ENCODE measurements at places on chromosomes 3 and 15.

- DNase-seq = no peak
These were observed 900 bp upstream of the EOMES start for GRCh38 chr3:27723001-27723445.

- no peak for DNase-seq
These were observed 15.4 kb upstream of the LARP6 start for GRCh38 chr15:70869346-70869745.

DNA sequence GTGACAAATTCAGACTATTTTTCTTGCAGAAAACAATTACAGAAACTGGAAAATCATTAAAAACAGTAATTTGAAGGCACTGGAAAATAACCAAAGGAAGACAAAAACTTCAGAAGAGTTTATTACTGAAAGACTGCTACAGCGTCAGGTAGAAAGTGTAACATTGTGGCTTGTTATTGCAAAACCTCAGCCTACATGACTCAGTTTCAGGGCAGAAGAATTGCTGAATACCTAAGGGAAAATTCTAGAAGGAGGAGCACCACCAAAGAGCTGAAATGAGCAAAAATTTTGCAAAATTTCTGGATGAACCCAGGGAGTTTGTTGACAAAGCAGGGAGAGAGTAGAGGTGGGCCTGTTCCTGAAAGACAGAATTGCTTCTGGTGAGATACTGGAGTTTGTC lies 219.6 kb downstream of the C3orf38 start:
- no peak for DNase-seq

- no peak for DNase-seq
These were observed 203.6 kb upstream of the SLCO3A1 start for GRCh38 chr15:91649831-91650321.

DNA sequence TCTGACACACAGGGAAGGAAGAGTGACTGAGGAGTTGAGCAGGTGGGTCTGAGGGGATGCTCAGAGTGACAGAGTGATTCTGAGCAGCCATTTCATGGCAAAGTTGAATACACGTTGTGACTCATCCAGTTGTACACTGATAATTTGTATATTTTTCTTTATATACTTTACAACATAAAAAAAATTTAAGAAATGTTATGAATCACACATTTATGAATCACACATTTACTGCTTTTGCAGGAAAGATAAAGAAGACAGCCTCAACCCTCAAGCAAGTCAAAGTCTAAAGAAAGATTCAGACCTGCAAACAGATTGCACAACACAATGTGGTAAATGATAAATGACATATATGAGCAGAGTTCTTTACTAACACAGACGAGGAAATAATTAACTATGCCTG lies 21.0 kb upstream of the CHMP2B start:
- peak; percentile 91 for DNase-seq

GRCh38 chr15:93831641-93832040 lies 399.7 kb upstream of the MCTP2 start:
- peak; percentile 80 for DNase-seq

GRCh38 chr3:110791995-110792686 lies 279.5 kb upstream of the NECTIN3 start:
- DNase-seq = no peak

DNA sequence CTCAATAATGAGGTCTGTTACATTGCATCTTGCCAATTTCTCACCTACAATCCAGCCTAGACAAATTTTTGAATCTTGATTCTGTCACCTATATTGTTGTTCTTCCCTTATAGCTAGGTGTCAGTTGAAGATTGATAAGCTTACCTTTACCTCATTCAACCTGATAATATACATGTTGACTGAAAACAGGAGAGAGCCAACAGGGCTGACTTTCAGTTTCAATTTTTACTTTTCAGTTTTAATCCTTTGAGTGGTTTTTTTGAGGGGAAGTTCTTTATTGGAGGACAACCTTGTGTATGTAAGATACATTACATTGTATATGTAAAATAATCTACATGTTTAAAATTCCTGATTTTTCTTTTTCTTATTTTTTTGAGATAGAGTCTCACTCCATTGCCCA lies 5.8 kb downstream of the ATP13A5 start:
- DNase-seq = no peak

DNA sequence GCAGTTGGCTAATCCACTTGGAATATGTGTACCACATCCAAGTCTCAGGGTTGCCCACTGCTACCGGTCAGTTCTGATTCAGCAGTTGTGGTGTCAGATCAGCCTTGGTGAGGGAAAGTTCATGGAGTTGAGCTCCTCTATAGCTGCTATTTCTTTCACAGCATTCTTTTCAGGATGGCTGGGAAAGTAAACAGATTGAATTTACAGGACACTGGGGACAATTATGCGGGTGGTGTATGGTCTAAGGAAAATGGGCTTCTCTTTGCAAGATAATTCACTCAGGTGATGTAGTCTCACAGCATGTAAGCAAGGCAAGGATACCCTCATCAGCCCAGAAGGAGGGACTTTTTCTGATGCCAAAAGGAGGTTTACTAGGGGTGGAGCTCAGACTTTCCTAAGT lies 249.9 kb downstream of the DOCK3 start:
- DNase-seq = no peak

GRCh38 chr3:126389794-126390146 lies 4.9 kb upstream of the CFAP100 start:
- no peak for DNase-seq

DNA sequence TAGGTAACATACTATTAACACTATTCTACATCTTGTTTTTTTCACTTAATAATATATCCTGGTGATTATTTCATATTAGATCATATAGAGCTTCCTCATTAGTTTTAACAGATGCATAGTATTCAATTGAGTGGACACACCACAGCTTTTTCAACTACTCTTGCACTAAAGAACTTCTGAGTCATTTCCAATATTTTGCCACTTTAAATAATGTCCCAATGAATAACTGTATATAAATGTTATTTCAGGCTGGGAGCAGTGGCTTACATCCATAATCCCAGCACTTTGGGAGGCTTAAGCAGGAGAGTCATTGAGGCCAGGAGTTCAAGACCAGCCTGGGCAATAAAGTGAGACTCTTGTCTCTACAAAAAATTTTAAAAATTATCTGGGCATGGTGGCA lies 26.9 kb downstream of the MAP1A start:
- DNase-seq = no peak

DNA sequence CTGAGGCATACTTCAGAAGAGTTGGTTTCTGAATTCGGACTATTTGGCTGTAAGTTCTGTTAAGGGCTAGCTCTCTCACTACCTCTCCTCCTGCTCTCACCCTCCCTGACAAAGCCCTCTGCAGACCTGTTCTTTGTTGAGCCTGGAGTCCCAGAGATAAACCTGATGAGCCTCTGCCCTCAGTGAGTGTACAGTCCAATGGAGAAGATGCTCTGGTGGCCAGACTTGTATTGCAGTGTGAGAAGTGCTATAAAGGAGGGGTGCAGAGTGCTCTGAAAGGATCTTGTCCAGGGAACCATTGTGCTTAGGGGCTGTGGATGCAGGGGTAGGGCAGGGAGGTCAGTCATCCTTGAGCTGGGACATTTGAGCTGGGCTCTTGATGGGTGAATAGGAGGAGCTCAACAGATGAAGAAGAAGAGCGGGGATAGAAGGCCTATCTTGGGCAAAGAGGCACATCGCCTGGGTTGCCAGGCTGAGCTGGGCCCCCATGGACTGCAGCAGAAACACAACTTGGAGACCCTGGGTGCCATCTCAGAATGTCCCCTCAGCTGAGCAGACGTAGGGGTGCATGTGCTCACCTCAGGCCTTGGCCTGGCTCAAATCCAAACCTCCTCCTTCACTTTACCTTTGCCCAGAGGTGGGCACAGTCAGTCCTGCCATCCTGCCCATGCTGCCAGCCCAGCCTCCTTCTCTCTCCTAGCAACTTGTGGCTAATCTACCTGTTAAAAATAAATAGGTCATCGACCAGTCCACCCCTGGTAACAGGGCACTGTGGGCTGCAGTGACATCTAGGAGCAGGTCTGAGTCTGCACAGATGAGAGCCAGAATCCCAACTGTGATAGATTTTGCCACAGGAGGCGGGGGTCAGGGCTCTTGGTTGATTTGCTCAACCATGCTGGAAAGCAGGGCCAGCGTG lies 3.3 kb downstream of the CAND2 start:
- no peak for DNase-seq

- DNase-seq = peak; percentile 43
These were observed 95.3 kb downstream of the DAPK2 start for GRCh38 chr15:63950911-63951481.

- DNase-seq = no peak
These were observed 245.1 kb upstream of the LRTM1 start for GRCh38 chr3:55172913-55173312.

DNA sequence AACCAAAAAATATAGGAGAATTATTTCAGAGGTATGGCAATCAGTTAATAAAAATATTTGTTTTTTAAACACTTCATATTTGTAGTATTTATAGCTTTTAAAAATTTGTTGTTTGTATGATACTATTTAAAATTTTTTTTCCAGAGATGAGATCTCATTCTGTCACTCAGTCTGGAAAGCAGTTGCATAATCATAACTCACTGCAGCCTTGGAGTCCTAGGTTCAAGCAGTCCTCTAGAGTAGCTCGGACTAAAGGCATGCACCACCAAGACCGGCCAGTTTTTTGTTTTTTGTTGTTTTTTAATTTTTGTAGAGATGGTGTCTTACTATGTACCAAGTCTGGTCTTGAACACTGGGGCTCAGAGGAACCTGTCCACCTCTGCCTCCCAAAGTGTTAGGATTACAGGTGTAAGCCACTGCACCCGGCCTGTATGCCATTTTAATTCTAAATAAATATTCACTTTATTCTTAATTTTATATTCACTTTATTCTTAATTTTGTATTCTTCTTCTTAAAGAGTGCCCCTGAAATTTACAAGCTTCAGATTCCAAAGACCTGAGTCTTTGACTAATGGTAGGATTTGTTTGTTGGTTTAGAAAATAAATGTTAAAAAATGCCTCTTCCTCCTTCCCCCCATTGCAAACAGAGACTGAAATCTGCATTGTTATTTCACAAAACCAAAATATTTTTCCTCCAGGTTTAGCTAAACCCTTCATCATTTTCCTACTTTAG lies 9.4 kb downstream of the TGFBR2 start:
- no peak for DNase-seq

DNA sequence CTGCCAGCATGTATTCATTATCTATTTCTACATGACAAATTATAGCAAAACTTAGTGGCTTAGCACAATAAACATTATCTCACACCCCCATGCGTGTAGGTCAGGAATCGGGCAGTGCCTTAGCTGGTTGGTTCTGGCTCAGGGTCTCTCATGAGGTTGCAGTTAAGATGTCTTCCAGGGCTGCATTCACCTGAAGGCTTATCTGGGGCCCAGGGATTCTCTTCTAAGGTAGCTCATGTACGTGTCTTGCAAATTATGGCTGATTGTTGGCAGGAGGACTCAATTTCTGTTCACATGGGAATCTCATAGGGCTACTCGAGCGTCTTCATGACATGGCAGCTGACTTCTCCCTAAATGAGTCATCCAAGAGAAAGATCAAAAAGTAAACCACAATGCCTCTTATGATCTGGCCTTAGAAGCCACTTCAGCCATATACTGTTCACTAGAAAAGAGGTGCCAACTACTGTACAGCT lies 42.9 kb upstream of the TSC22D2 start:
- no peak for DNase-seq

- DNase-seq = peak; percentile 12
These were observed 38.7 kb downstream of the CCR4 start for GRCh38 chr3:32990116-32990515.

DNA sequence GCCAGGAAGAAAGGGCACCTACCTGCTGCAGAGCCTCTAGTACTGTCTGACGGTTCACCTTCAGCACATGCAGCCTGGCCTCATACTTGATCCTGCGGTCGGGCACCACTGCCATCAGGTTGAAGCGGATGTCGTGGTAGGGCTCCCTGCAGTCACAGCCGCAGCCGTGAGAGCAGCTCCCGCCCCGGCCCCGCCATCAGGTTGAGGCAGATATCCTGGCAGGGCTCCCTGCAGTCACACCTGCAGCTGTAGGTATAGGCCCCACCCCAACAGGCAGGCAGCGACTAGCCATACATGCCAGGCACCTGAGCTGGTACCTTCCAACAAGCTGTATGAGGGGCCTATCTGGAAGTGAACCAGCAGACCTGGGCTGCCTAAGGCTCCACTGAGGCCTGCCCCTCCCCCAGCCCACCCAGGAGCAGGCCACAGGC lies 38.7 kb downstream of the SEMA3G start:
- DNase-seq = peak; percentile 90
